ENCODE measurements at places on chromosomes 5 and 9. TPM values are rescaled to one million over a fixed set of nuclear protein-coding genes. Genes with fewer than 3 reads are reported as not detected.
A peak's percentile ranks its signal among the peaks of the same experiment; 100 is the strongest.

DNA sequence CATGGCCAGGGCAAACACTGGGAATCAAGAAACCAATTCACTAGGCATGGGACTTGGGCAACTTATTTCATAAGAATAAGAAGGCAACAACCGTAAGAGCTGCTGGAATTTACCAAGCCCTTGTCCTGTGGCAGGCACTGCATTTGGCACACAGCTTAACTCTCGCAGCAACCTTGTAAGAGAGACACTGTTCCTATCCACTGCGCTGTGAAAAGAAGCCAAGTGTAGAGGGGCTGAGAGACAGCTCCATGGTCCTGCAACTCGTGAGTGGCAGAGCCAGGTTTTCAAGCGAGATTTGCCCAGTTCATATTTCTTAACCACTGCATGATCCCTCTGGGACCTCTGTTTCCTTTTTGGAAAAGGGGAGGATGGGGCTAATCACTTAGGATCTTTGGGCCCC lies 129.3 kb upstream of the STC2 start:
- H3K4me3 ChIP-seq: no peak overlapping the region
- H3K27me3 ChIP-seq: no peaks in the 10 kb centered on the region
- no peak for DNase-seq
- H3K4me1 ChIP-seq: peaks cover 17% of the 10 kb centered on the region
- no peaks in the 10 kb centered on the region for H3K36me3 ChIP-seq

DNA sequence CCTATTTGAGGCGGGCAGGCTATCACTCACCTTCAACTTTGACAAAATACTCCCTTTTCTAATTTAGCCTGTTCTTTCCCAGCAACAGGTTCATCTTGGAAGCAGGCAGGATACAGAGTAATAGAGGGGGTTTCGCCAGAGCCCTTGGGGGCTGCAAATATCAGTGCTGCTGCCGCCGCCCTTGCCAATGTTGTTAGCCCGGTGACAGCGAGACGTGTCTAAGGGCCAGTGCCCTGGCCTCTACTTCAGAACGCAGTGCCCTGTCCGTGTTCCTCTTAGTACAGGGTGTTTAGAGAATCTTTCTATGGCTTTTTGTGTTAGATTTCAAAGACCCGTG lies 703 bp downstream of the FAM120AOS start:
- H3K36me3 ChIP-seq: peaks cover 2% of the 10 kb centered on the region
- peaks cover 6% of the 10 kb centered on the region for H3K4me1 ChIP-seq
- peak overlapping the region; percentile 99 for H3K4me3 ChIP-seq
- no peaks in the 10 kb centered on the region for H3K27me3 ChIP-seq

DNA sequence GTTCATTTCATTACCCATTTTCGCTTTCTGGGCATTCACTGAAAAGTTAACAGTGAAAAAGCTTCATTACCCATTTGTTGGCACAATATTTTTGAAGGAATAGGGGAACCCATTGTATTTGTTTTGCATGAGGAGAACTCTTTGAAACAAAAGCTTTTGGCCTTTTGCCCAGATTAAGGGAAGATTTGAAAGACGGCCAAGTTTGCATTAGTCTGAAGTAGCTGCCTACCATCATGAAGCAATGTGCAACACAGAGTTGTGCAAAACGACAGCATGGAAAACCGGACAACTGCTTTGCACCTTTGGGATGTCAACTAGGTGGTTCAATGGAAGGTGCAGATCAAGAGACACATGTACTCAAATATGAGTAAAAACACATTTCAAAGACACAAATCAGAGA lies 84.9 kb downstream of the TRPM3 start:
- H3K36me3 ChIP-seq: no peaks in the 10 kb centered on the region
- H3K4me3 ChIP-seq: no peak overlapping the region
- DNase-seq: no peak
- H3K4me1 ChIP-seq: no peaks in the 10 kb centered on the region

DNA sequence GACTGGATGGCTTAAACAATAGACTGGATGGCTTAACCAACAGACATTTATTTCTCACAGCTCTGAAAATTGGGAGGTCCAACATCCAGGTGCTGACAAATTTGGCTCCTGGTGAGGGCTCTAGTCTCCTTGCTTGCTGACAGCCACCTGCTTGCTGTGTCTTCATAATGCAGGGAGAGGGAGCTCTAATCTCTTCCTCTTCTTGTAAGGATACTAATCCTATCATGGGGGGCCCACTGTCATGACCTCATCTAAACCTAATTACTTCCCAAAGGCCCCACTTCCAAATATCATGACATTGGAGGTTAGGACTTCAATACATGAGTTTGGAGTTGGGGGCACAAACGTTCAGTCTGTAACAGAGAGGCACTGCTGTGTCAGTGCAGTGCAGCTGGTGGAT lies 26.4 kb downstream of the FOXD1 start:
- peaks cover 90% of the 10 kb centered on the region for H3K27me3 ChIP-seq
- DNase-seq: no peak
- H3K4me1 ChIP-seq: peaks cover 13% of the 10 kb centered on the region

DNA sequence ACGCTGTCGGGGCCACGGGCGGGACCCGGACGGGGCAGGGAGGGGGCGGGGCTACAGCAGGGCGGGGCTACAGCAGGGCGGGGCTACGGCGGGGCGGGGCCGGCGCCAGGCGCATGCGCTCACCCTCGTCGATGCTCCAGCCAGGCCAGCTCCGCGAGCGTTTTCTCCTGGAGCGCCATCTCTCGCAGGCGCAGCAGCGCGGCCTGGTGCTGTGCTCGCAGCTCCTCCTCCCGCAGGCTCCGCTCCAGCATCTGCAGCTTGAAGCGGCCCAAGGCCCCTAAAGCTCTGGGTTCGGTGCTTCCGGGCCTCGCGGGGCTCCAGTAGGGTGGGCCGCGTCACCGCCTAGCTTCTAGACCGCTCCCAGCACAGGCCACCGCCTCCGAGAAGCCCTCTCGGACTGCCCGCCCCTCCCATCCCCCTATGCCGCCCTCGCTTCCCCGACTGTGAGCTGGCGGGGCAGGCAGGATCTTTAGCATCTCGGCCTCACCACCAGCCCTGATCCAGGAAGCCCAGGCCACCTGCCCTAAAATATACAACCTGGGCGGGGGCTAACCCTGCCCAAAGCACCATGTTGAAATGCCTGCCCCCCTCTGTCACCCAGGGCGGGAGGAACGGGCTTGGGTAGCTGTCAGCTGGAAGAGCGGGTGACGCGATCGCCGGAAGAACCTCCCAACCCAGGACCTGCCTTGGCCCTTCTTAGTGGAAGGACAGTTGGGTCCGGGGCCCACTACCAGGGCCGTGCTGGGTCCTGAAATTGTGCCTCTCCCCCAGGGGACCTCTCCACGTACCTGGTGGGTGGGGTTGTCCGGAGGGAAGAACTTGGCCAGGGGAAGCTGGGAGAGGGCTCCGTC lies 21.9 kb upstream of the QSOX2 start:
- H3K27ac ChIP-seq: no peak overlapping the region
- no peak overlapping the region for H3K4me3 ChIP-seq
- DNase-seq: peak; percentile 61
- H3K4me1 ChIP-seq: peaks cover 4% of the 10 kb centered on the region

DNA sequence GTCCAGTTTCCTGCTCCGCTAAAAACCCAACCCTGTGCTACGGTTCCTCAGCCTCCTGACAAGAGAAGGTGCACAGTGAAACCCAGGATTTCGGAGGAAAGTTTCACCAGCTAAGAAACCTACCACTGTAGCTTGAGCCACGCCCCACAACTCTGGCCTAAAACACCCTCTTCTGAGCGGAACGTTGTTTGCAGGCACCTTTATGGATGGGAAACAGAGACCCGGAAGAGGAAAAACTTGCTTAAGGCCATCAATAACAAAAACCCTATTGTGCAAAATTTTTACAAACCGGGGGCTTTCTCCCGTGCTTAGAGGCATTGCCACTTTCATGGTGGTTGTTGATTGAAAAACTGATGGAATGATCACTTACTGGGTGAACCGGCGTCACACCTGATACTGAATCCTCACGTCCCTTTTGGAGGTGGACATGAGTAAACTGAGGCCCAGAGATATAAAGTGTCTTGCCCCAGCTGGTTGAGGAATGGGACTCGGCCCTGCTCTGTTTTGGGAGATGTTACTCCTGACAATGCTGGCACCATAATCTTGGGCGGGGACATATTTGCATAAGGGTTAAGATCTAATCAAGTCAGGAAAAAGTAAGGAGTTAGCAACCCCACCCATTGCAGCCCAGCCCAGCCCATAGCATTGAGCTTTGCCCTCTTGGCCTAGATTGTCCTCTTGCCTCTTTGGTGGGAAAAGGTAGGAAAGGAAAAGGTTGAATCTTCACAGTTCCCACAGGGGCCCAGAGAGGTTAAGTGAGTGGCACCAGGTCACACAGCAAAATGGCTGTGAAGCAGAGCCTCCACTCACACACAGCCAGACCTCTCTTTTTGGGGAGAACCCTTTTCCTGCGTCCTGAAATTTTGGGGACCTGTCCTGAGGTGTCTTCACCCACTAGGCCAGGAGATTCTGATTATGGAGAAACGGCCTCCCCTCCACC lies 23.2 kb upstream of the PTGS1 start:
- no peak for DNase-seq
- no peaks in the 10 kb centered on the region for H3K27me3 ChIP-seq
- no peak overlapping the region for H3K4me3 ChIP-seq
- H3K27ac ChIP-seq: peak overlapping the region; percentile 87

DNA sequence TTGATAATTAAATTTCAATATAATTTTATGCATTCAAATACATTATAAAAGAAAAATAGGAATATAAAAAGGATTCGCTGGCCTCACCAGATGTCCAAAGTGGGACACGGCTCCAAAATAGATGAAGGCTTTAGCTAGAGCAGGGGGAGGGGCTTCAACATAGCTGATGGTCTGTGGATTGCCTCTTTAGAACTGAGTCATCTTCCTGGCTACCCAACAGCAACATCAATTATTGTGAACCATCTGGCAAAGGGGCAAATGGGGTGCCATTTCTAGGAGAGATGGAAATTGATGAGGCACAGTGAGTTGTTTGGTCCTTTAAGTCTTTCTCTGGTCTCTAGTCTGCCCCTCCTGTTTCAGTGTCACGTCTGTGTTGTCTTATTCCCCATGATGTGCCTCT lies 44.2 kb upstream of the CD180 start:
- H3K4me3 ChIP-seq: no peak overlapping the region
- no peak for DNase-seq
- peaks cover 18% of the 10 kb centered on the region for H3K4me1 ChIP-seq
- no peaks in the 10 kb centered on the region for H3K27me3 ChIP-seq
- no peak overlapping the region for H3K27ac ChIP-seq

- peak overlapping the region; percentile 82 for H3K27ac ChIP-seq
- H3K4me3 ChIP-seq: no peak overlapping the region
- H3K4me1 ChIP-seq: peaks cover 93% of the 10 kb centered on the region
- peaks cover 52% of the 10 kb centered on the region for H3K36me3 ChIP-seq
Observed at GRCh38 chr9:95091601-95092261, 225.8 kb downstream of the FANCC start.

- H3K4me1 ChIP-seq: no peaks in the 10 kb centered on the region
- no peaks in the 10 kb centered on the region for H3K36me3 ChIP-seq
- no peak overlapping the region for H3K4me3 ChIP-seq
- no peak overlapping the region for H3K27ac ChIP-seq
- H3K27me3 ChIP-seq: no peaks in the 10 kb centered on the region
Observed at GRCh38 chr9:115855458-115856133, 298.0 kb upstream of the PAPPA start.

DNA sequence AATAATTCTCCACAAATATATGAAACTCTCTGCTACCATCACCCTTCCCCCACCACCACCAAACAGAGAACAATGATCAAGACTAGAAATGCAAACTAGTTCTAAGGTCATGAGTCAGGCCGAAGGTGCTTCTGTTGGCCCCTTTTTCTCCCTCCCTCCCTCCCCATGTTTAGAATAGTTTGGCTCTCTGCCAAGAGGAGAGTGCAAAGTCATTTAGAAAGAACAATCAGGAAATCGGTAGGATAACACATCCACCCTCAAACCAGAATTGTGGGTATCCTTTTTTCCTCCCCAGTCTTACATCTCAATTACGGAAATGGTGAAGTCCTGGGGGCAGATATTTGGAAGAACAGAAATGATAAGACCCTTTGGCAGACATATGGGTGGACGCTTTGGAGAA lies 170.1 kb downstream of the SLF1 start:
- H3K4me1 ChIP-seq: no peaks in the 10 kb centered on the region
- no peaks in the 10 kb centered on the region for H3K27me3 ChIP-seq
- no peak overlapping the region for H3K4me3 ChIP-seq
- no peak for DNase-seq
- no peaks in the 10 kb centered on the region for H3K36me3 ChIP-seq
- H3K27ac ChIP-seq: no peak overlapping the region

MSANTD3 gene
- 17.5 TPM for total RNA-seq

TAF11L9 gene
- not detected for total RNA-seq

MARVELD2 gene
- 1.3 TPM for total RNA-seq

OTP gene
- total RNA-seq: not detected

Measured in heart right ventricle (tissue), 16 donors.